EL (cell line): ENCODE measurements at places on chromosomes 3 and 15.

GRCh38 chr15:83928392-83928734 lies 274.4 kb downstream of the ADAMTSL3 start:
- no peak for DNase-seq

- DNase-seq: no peak
Observed at GRCh38 chr3:100263583-100263982, 2.8 kb downstream of the TBC1D23 start.

DNA sequence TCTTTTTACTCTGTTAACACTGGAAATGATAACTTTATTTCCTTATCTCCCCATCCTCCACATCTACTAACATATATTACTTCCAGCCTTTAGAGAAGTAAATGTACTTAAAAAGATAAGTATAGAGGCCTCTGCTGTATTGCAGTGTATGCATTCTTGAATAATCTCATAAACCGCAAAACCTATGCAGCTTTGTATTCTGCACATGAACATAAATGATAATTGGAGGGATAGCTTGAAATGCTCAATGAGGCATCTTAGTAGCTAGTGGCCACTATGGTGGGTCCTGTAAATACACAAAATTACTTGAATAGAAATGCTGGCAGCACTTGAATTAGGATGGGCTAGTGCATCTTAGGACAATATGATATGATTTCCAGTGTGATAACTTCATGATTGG lies 77.0 kb downstream of the LYSMD4 start:
- DNase-seq: no peak

DNA sequence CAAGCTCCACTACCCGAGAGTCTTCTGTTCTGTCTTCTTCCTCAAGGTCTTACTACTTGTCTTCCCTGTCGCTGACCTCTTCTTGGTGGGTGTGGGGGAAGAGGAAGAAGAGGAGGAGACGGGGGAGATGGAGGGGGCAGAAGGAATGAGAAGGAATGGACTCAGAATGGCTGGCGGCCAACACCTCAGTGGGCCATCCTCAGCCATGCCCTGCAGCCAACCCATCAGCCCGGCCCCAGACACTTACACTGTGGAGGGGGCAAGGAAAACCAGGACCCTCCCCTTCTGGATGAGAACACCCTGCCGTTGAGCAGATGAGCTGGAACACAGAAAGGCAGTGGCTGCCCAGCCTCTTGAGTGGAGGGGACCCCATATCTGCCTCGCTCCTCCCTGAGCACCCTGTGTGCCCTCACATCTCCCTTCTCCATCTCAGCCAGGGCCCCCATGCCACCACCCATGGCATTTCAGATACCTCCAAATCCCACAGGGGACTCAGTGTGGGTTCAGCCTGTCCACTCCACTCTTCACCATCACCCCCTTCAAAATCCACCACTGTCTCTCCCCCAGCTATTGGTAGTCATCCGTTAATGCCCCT lies 45.5 kb upstream of the PRR23E start:
- DNase-seq: no peak
